ENCODE measurements at places on chromosomes 4 and X.

- DNase-seq, result no peak
These were observed 515.7 kb downstream of the BCOR start for GRCh38 chrX:39582091-39582490.

- DNase-seq, result no peak
These were observed 193.0 kb downstream of the MGST2 start for GRCh38 chr4:139858436-139859205.

DNA sequence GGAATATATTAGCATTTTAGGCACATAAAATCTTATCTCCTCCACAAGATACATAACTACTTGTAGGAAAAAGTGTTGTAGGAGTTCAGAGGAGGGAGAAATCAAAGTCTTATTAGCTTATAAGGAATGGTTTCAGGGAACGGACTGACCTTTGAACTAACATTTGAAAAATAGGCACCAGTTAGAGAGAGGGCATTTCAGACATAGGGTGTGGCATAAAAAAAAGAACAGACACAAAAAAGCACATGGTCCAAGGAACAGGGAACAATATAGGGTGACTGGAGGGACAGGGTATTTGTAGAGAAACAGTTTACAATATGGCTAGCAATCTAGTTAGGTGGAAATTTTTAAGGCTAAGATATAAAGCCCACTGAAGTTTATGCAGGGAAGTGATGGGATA lies 6.4 kb downstream of the ABCB7 start:
- no peak for DNase-seq

DNA sequence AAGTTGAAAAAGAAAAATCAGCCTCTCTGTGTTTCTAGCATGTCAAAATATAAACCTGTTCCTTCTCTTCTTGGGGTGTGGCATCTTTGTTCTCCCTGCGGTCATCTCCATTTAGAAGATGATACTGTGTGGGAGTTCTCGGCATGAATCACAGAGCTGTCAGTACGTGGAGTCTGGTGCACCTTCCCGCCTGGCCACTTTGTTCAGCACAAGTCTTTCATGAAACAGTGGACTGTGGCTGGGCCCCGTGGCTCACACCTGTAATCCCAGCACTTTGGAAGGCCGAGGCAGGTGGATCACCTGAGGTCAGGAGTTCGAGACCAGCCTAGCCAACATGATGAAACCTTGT lies 166.5 kb downstream of the MAML3 start:
- no peak for DNase-seq

DNA sequence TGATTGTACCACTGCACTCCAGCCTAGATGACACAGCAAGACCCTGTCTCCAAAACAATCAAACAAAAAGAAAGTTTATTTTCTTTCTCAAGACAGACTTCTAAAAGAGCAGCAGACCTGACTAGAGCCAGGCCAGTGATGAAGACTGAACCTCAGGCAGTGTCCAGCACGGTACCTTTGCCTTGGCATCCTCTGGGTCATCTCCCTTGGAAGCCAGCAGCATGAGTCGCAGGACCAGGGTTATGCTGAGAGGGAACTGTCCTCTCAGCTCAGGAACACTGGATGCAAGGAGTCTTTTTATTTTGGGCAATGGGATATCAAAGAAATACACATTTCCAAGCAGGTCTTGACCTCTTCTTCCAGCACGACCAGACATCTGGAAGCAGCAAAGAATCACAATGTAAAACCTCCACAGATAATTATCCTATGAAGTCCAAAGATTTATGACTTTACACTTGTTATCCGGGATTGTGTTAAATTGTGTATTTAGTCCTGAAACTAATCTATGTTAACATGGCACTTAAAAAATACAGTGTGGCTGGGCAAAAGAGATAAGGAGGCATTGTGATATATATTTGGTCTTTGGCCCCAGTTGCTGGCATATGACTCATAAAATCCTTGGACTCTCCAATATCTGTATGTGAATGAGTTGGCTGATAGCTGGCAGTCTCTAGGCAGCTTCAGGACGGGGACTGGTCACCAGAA lies 66.0 kb upstream of the DDX60 start:
- no peak for DNase-seq

DNA sequence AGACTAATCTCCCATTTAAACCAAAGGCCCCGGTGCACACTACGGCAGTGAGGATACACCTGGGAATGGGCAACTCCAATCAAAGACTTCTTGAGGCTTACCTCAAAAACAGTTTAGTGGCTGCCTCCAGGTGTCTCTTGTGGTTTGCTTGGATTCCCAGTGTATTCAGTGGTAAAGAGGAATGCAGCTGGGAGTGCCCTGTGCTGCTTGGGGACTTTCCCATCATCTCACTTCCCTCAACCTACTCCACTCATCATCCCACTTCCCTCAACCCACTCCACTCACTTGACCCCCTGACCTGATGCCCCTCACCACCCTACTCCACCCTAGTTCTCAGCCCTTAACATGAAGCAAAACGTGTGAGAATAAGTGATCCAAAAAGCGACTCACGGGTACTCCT lies 177.3 kb upstream of the ETNPPL start:
- DNase-seq, result no peak

DNA sequence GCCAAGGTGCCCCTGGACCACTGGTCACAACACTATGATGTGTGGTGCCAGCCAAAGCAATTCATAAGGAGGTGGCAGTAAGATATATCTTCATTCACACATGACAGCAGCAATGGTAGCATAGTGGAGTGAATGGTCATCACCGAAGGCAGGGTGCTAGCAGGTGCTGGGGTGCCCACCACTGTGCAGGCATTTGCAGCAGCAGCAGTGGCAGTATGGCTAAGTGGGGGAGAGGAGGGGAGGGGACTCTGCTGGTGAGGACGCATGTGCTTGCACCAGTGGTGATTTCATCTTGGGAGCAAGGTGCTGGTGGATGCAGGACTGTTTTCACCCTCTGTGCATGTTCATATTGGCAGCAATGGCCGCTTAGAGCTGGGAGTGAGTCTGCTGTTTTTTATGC lies 419.1 kb upstream of the KLHL4 start:
- DNase-seq, result no peak

- DNase-seq, result no peak
These were observed 8.1 kb upstream of the KLHL34 start for GRCh38 chrX:21666252-21666651.

DNA sequence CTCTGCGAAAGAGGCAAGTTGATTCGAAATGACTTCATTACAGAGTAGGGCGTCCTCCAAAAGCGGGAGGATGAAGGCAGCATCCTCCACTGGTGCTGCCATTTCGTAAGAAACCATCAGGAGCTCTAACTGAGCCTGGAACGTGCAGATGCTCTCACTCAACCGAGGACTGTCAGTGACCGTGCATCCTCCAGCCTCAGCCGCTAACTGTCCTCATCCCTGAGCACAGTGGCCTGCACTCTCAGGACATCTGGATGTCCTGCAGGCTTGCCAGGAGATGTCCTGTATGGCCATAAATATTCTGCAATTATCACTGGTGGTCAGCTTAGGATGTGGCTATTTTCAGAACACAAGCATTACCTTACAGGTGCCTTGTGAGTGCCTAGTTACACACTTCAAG lies 107.1 kb upstream of the ADRA2C start:
- no peak for DNase-seq

DNA sequence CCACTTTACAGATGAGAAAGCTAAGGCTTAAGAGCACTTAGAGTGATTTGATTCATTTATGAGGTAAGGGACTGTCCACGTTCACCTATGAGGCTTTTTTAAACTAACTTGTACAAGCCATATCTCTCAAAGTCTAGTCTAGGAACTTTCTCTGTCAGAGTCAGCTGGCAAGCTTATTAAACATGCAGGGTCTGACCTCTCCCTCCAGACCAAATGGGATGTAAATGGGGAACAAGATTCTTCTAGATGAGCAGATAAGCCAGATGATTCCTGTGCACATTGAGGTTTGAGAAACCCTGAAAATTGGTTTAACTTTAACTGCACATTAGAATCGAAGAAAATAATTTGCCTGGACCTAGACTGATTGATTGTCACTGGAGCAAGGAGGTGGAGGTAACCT lies 160.0 kb upstream of the SPRY1 start:
- DNase-seq, result no peak

- DNase-seq, result no peak
These were observed 226.2 kb downstream of the HS6ST2 start for GRCh38 chrX:132732236-132732635.

GRCh38 chr4:183448436-183448835 lies 4.0 kb downstream of the CDKN2AIP start:
- no peak for DNase-seq

DNA sequence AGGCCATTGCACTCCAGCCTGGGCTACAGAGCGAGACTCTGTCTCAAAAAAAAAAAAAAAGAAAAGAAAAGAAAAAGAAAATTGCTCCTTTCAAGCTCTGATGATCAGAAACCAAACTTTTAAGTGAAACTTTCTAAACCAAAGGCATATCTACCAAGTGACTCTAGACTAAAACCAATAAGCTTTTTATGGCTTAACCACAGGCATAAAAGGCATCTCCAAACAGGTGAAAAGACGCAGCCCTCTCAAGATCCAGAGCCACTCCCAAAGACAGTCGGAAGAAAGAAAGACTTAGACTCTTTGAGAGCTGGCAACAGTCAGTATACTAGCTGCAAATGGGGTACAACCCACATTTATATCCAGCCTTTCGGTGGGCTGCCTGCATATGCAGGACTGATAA lies 117.1 kb upstream of the AP1S2 start:
- DNase-seq, result no peak

- no peak for DNase-seq
These were observed 191.7 kb downstream of the TLL1 start for GRCh38 chr4:166064721-166065120.

DNA sequence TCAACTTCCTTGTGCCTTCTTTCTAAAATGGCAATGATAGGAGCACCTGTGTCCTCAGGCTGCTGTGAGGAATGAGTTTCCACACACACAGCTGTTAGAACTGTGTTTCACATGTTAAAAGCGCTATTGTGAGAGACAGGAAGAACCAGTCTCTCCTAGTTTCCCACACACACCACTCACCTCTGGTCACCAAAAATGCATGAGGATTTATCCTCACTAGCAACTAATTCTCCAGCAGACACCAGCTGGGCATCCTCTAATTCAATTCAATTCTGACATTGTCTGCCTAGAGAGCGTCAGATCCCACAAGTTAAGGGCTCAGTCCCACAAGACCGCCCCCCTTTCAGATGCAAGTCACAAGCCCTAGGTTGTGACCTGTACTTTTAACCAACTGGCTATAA lies 29.0 kb upstream of the SLC2A9 start:
- no peak for DNase-seq

DNA sequence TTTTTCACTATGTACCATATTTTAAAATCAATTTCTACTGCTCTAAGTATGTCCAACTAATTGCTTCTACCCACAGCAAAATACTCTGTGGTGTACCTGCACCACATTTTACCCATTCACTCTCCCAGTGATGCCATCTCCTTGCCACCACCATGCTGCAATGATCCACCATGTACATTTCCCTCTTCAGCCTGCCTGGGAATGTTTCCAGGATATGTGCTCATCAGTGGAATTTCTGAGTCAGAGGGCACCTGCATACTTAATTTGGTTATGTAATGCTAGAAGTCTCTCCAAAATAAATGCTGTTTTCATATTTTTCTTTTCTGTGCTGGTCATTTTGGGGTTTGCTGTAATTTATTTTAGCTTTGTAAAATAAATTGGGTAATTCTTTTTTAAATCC lies 33.2 kb upstream of the OCIAD2 start:
- DNase-seq, result no peak

DNA sequence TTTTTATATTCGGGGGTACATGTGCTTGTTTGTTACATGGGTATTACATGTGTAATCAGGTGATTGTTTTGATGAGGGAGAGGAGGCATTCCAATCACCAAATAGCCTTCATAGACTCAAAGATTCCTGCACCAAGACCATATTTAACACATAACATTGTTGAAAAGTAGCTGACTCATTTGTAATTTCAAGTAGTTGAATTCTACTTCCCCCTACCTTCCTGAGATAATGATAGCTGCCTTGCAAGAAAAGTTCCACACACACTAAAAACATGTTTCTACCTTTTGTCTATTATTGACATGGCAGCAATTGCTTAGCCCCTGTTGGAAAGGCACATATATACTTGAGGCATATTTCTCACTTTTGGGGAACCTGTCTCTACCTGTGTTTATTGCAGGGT lies 16.1 kb downstream of the PGAM4 start:
- no peak for DNase-seq
